ENCODE measurements at places on chromosomes 13 and 19.

DNA sequence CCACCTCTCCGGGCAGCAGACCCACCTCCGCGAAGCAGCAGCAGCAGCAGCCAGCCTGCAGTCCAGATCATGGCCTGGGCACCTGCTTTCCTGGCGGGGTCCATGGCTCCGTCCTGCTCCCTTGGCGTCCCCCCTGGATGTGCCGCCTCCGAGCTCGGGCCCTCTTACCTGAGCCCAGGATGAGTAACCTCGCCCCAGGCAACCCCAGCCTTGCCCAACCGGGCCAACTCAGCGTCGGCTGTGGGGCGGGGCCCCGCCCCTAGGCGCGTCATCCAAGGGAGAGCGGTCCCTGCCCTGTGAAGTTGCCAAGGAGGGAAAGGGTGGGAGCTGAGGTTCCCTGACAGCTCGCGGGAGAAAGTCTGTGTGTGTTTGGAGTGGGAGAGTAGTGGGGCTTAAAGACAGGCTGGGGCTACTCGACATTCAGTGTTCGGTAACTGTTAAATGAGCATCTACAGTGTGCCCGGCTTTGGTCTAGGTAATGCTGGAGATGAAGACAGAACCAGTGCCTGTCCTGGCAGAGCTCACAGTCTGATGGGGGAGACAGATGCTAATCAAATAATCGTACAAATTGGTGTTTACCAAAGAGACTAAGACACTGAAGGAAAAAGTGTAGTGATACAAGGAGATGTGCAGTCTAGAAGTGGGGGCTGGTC is at the start of gene LYPD3:
LYPD3 (minus strand) TSS at position 141 of the 653 bp plus-strand sequence; CDS start at position 104, 37 bp downstream.
- no peak for DNase-seq

- DNase-seq, result no peak
These were observed 9.1 kb upstream of the ERVK3-1 start for GRCh38 chr19:58296104-58296503.

DNA sequence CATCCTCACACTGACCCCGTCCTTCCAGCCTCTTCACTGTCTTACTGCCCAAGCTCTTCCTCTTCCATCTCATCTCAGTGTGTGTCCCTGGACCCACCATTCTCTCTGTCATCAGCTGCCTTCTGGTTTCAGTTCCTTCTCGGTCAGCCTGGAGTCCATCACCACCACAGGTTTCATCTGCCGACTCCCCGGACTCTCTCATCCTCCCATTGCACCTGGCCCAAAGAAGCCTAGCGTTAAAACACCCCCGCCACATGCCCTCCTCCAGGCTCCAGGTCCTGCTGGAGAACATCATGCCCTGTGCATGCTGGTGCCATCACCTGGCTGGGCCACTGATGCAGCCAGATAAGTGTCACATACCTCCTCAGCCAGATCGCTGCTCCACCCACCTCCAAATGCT is 122.1 kb upstream of the GPR12 start:
- no peak for DNase-seq

DNA sequence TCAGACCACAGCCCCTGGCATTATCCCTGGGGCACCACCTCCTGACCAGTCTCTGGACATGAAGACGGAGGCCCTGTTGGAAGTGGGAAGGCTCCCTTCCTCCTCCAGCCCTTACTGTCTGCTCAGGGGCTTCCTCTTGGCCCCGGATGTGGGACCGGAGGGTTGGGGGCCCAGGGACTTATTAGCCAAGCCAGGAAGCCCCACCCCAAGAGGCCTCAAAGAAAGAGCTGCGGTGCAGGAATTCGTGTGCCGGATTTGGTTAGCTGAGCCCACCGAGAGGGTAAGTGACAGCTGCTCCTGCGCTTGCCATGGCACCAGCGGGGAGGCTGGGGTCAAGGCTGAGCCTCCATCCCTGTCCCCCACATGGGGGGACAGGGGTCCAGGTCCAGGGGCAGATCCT is at the start of gene RETN:
RETN (plus strand) TSS at position 208 of the 400 bp plus-strand sequence. CDS start 278 bp downstream, outside the sequence.
- DNase-seq, result no peak

- DNase-seq, result no peak
These were observed 47.3 kb downstream of the COL4A1 start for GRCh38 chr13:110259651-110260050.

GRCh38 chr13:80048802-80049201 is 292.1 kb downstream of the SPRY2 start:
- peak; percentile 77 for DNase-seq

- no peak for DNase-seq
These were observed 17.3 kb downstream of the PLD3 start for GRCh38 chr19:40365613-40366401.

DNA sequence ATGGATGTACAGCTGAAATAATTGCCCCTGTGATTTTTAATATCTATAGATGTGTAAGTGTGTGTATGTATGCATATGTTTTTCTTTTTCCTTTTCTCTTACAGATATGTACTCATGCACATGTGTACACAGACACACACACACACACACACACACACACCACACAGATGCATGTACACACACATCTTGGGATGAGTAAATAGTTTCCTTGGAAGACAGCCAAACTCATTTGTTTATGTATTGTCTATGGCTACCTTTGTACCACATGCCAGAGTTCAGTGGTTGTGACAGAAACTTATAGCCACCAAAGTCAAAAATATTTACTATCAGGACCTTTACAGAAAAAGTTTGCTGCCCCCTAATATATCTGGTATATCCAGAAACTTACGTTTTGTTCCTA is 192.6 kb downstream of the MAB21L1 start:
- DNase-seq, result no peak
